ENCODE measurements at places on chromosomes 7 and 10.

GRCh38 chr7:45699015-45699309, 124.8 kb downstream of the ADCY1 start:
- no peak for DNase-seq

GRCh38 chr7:124246262-124246863, 213.5 kb upstream of the TMEM229A start:
- DNase-seq: no peak

GRCh38 chr7:96486681-96487080, 164.8 kb upstream of the SLC25A13 start:
- DNase-seq: no peak

DNA sequence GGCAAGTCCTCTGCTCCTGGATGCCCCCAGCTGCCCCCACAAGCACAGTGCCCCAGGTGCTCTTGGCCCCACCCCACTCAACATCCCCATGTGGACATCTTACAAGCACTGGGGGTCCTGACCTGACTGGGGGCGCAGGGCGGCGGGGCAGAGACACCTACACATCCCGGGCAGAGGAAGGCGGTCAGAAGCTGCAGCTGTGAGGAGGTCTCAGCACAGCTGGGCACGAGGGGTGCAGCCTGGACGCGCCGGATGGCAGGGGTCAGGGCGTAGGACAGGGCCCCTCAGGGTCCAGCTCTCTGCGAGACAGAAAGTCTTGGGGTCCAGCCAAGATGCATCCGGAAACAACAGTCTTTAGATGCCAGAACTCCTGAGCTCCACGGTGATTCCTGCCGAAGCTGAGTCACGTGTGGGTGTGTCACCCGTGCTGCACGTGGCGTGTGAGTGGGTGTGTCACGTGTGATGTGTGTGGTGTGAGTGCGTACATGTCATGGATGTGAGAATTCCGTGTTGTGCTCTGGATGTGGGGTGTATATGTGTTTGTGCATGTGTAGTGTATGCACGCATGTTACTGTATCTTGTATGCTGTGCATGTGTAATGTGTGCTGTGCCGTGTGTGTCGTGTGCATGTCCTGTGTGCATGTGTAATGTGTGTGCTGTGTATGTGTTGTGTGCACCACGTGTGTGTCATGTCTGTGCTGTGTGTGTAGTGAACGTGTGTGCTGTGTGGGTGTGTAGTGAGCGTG, 5.1 kb downstream of the VENTX start:
- no peak for DNase-seq

DNA sequence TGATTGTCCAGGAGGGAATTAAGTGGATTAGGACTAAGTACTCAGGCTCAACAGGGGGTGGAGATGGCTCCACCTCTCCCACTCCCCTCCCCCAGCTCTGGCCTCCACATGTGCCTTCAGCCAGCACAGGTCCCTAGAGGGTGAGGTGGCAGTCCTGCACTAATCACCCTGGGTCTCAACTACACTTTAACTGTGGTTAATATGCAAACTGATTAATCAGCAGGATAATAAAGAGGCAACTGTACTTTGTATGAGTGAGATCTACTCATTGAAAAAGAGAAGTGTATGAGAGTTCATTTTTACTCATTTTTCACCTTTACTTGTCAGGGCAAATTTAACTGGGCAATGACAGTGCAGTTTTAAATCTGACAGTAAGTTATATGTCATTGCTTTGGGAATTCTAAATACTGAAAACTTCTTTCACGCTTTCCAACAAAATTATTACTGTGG, 223.8 kb upstream of the CCDC6 start:
- DNase-seq: no peak

- DNase-seq: no peak
Observed at GRCh38 chr7:101857358-101857811, 40.0 kb downstream of the CUX1 start.

- DNase-seq: no peak
Observed at GRCh38 chr10:83909001-83909400, 230.3 kb upstream of the GHITM start.
